ENCODE measurements at places on chromosomes 6 and 20.

DNA sequence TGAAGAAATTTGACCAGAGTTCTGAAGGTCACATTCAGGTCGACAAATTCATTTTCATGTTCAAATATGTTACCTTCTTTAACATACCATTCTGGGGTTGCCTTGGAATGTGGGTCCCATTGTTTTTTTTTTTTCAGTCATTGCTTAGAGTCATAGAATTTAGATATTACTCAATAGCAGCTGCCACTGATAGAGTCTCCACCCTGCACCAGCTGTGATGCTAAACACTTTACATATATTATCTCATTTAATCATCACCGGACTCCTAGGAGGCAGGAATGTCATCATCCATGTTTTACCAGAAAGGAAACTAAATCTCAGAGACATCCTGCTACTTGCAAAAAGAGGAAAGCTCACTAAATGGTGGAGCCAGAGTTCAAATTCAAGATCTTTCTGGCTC is 204.7 kb downstream of the ESR1 start:
- no peak for DNase-seq

DNA sequence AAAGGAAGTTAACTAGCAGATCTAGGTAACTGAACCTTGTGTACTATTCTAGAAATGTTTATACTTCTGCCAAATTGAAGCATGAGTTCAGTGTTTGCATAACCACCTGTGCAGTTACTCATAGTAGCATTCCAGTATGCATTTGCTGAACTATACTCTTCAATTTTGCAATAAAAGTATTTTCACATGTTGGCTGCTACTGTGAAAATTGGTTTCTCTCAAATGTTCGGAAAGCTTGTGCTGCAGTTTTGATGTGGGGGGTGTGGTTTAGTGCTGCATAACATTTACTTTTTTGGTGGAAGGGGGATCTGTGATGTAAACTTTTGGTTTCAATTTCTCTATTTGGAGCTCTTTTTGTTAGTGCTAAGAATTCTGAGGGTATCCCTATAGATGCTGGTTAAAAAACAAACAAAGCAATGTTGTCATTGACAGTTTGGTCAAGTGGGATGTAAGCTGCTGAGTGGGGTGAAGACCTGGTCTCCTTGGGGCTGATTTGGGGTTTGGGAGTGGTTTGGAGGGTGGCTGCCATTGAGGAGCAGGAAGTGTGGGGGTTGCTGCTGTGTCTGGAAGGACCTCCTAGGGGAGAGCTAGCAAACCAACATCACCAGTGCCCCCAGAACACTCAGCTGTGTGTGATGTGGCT is 87.8 kb downstream of the CARMIL1 start:
- no peak for DNase-seq

DNA sequence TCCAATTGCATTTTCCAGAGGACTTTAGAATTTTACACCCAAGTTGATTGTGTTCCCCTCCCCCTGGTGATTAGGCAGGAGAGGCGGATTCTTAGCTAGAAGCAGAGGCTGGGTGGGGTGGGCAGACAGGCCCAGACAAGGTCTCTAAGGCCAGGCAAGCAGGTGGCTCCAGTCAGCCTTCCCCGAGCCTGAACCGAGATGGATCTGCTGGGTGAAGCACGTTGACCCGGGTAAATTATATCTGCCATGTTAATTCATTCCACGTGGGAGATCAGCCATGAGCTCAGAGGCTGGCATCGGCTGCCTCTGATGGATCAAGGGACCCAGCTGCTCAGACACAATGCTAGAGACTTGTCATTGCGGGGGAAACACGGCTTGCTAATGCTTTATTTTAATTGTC is 159.5 kb upstream of the MAFB start:
- DNase-seq: no peak

GRCh38 chr6:105898286-105898685 is 187.8 kb upstream of the PRDM1 start:
- DNase-seq: no peak

DNA sequence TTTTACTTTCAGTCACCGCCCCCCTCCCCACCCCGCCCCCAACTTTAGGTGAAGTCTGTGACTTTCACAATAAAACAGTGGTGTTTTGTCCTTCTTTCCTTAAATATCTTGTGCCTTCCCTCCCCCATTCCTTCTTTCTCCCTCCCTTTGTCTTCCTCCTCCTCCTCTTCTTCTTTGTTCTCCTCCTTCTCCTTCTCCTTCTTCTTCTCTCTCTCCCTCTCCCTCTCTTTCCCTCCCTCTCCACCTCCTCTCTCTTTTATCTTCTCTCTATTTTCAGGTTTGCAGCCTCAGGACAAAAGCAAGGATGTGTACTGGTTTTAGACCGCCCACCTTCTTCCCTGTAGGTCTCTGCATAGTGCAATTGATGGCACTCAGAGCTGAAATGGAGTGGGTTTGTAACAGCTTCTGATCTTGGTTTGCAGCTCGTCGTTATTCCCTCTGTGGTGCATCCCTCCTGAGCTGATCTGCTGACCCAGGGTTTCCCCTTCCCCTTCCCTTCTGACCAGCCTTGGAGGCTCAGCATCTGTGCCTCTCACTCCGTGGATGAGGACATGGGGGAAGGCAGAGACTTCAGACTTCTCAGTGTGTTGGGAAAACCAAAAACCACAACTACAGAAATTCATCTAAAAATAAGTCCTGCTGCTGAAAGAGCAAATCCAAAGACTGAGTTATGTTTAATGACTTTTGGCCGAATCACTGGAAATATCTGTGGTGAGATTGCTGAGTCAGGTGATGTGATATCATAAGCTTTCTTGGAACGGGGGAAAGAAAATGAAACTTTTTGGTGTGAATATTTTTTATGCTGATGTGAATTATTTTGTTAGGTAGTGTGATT is 6.9 kb downstream of the VGLL2 start:
- no peak for DNase-seq

DNA sequence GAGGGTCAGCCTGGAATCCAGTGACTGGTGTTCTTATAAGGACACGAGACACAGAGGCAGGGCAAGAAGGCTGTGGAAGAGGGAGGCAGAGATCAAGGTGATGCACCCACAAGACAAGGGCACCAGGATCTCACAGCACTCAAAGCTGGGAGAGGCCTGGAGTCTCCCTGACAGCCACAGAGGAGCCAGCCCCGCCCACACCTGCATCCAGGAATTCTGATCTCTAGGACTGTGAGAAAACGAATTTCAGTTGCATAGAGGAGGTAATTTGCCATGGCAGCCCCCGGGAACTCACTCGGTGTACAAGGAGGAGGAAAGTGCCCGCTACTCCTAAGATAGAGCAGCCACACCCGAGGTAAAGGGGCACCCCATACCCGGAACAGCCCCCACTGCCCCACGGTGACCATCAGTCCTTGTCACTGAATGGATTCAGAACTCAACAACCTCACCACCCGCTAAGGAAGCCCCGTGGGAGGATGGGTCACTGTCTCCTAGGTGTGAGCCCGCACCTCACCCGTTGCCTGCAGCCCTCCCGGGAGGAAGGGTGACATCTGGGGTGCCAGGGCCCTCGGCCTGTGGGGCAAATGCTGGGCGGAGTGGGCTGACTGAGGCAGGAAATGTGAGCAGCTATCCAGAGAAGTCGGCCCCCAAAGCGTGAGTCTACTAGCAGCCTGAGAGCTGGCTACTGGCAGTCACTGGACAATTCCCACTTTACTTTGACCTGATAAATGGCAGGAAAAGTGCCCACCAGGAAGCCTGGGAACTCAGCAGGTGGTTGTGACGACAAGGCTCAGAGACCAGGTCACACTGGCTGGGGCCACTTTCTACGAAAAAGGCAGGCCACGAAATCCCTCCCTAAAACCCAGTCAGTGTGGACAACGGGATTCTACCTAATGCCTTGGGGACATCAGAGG is 22.4 kb downstream of the DLL1 start:
- no peak for DNase-seq

- DNase-seq: no peak
Observed at GRCh38 chr20:3847429-3847940, 851 bp downstream of the MAVS start.
